ENCODE measurements at places on chromosomes 6 and 20.
A peak's percentile ranks its signal among the peaks of the same experiment; 100 is the strongest.

DNA sequence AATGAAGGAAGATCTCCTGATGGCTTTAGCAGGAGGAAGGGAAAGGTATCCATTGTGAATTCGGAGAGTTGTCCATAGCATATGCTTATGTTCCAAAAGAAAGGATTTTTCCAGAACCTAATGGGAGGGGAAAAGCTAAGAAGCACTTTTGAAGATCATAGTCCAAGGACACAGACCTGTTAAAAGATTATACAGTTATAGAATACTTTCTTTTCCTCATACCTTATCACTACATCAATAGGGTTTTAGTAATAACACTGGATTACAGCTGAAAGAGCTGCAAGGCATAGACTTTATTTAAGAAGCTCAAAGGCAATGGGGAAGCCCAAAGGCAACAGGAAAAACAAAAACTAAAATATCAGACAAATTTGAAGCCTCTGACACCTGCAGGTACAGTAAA, 39.8 kb upstream of the SLC24A3 start:
- DNase-seq = no peak

- DNase-seq = no peak
Measured at GRCh38 chr6:167235005-167235404, 56.1 kb upstream of the UNC93A start.

DNA sequence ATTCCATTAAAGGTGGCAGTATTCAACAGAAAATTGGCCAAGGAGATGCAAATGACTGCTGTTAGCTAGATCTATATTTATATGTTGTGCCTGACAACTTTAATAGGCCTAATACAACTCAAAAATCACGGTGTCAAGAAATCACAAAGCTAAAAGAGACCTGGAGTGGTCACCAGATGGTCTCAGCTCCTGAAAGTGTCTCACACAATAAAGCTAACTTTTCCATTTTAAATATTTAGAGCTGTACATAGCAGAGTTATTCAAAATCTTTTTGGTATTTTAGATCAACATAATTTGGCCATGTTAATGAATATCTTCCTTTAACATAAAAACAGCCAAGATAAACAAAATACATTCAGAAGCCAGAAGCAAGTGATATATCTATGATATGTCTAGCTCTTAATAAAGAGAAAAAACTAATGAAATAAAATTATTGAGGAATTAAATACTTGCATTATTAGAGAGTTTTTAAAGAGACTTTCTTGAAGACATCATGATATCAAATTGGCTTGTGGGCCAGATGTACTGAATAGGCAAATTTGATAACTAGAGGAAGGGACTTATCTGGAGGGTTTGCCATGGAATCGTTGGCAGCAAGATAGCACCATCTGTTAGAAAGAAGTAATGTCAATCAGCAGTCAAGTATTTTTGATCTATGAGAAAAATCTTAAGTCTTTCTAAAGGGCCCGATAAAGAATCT, 84.9 kb upstream of the SCAF8 start:
- DNase-seq = no peak

DNA sequence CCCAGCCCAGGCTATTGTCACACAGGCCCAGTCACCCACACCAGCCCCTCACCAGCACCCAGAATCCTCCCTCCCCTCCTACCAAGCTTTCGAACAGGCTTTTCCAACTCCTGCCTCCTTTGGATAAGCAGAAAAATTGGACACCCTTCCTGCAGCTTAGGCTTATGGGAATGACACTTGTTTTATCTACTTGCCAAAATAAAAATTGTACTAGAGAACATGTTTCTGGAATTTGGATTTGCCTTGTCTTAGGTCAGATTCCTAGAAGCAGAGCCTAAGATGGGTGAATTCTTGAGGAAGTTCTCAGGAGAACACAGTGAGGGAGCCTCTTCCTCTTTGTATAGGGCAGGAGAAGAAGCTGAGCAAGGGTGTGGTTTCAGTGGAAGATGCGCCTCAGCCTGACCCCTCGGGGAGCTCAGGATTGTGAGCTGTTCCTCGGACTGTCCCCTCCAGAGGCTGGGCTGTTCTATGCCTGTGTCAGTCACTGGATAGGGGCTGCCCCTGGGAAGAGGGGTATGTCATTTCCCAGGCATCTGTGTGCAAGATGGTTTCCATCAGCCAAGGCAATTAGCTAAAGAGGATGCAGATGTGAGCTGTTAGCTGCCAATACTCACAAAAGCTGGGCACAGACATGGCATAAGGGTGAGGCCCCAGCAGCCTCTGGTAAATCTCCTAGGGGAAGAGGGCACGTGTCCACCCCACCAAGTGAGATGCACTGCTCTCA, 33.9 kb downstream of the ITPR3 start:
- DNase-seq = no peak

GRCh38 chr6:13548500-13549210, 25.7 kb upstream of the SIRT5 start:
- no peak for DNase-seq

GRCh38 chr6:36129941-36130666, at the start of gene MAPK13:
Gene MAPK13, plus strand, starts transcription at chr6:36130513. Its CDS starts 70 bp downstream, at chr6:36130583.
- DNase-seq = no peak

- no peak for DNase-seq
Measured at GRCh38 chr6:46035242-46035641, 19.6 kb upstream of the CLIC5 start.

- no peak for DNase-seq
Measured at GRCh38 chr6:139395891-139396301, 21.4 kb upstream of the CITED2 start.

DNA sequence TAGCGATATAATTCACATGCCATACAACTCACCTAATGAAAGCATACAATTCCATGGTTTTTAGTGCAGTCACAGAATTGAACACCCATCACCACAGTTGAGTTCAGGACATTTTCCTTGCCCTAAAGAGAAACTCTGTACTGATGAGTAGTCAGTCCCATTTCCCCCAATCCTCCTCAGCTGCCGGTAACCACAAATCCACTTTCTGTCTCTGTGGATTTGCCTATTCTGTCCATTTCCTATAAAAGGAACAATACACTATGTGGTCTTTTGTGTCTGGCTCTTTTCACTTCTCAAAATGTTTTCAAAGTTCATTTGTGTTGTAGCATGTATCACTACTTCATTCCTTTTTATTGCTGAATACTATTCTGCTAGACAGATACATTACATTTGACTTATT, 67.9 kb upstream of the TGM3 start:
- no peak for DNase-seq

- DNase-seq = no peak
Measured at GRCh38 chr6:16898640-16899396, 137.6 kb upstream of the ATXN1 start.

DNA sequence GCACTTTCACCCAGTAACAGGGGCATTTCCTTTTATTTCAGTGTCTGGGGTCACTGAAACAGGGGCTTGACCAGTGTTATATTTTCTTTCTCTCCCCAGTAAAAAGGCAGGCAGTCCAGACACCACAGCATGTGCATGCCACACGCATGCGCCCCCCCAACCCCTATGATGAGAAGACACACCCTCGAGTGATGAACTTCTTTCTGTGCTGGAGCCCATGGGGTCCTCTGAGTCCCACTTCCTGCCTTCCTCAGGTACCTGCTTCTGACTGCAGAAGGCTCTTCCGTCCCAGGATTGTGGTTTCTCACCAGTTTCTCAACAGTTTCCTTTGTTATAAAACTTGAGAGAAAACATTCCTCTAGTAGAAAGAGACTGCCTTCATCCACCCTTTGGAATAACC, 45.7 kb upstream of the TMEM181 start:
- DNase-seq = no peak

DNA sequence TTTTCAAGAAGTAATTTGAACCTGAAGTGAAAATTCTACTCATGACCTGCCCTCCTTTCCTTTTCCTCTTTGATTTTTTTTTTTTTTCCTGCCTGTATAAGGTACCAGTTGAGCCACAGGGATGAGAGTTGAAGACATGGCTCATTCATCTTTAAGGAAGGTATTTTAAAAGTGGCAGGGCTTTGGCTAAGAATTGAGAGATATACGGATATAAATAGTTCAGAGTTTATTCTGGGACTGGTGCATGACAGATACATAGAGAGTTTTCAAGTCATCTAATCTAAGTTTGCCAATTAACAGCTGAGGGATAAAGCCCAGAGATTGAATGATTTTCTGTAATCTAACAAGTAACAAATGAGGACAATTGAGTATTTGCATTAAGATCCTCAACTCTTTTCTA, 69.8 kb downstream of the BTBD3 start:
- no peak for DNase-seq

DNA sequence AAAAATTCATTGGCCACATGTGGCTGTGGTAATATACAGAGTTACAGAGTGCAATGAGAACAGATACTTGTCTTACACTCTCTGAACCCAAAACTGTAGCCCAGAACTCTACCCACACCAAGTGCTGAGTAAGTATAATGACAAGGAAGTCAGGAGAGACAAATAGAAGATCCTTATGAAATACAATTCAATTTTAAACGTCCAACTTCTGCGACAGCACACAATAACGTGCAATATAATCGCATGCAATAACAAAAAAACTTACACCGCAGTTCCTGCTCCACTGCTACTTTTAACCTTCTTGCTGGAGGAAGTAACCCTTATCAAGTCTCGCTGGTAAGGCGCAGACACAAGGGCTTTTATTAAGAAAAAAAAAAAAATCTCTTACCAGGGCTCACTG, 881 bp downstream of the SFT2D1 start:
- DNase-seq = no peak

- DNase-seq = no peak
Measured at GRCh38 chr6:3929281-3929798, 80.2 kb downstream of the FAM50B start.

- DNase-seq = no peak
Measured at GRCh38 chr6:21752054-21752811, 158.7 kb downstream of the SOX4 start.

- no peak for DNase-seq
Measured at GRCh38 chr6:110589865-110590513, 113.6 kb upstream of the SLC22A16 start.

DNA sequence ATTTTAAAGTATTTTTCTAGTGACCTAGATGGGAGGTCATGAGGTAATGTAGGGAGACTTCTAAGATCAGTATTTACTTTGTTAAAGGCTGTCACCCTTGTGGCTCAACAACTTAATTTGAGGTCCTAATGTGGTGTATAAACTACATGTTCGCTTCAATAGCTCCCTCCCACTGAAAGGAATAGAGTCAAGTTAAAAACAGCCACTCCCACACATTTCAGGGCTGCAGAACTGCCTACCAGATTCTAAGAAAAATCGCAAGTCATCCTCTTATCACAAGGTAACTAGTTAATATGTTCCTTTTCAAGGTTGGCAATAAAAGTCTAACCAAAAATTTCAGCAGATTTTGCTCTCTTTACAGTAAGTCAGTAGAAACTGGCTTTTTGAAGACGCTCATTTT, 15.1 kb downstream of the GSTA1 start:
- no peak for DNase-seq

- DNase-seq = no peak
Measured at GRCh38 chr20:41408986-41409385, 42.4 kb upstream of the EMILIN3 start.

GRCh38 chr20:39534846-39535245, 572.7 kb downstream of the DHX35 start:
- no peak for DNase-seq

- peak; percentile 41 for DNase-seq
Measured at GRCh38 chr20:10219452-10219791, 792 bp downstream of the SNAP25 start.

- DNase-seq = no peak
Measured at GRCh38 chr6:3320238-3320811, 61.6 kb downstream of the PSMG4 start.

DNA sequence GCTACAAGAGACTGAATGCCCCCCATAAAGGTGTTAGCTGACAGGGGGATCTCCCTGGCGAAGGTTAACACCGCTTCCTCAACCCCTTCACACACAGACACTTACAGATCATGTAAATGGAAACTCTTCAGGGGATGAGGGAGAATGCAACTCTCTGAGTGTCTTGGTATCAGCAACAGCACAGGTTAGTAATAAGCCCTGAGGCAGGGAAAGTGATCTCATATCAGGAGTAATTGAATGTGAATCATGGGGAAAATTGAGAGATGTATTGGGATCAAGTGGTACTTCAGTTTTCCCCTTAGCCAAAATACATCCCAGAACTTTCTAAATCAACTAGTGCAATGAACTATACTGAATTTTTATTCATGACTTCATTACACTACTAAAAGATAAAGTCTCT, 23.8 kb downstream of the OR2J3 start:
- DNase-seq = no peak

- no peak for DNase-seq
Measured at GRCh38 chr6:25088513-25088912, 152.8 kb upstream of the RIPOR2 start.

DNA sequence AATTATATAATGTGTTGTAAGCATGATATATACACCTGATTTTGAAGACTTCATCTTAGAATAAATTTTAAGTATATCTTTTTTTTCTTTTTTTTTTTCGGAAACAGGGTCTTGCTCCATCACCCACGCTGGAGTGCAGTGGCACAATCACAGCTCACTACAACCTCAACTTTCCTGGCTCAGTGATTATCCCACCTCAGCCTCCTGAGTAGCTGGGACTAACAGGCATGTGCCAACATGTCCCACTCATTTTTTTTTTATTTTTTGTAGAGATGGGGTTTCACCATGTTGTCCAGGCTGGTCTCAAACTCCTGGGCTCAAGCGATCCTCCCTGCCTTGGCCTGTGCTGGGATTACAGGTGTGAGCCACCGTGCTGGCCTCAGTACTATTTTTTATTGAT, 17.1 kb downstream of the VPS52 start:
- no peak for DNase-seq

GRCh38 chr6:133814797-133815196, 74.1 kb upstream of the TCF21 start:
- DNase-seq = no peak

GRCh38 chr6:84018453-84019061, 15.0 kb upstream of the MRAP2 start:
- DNase-seq = no peak

DNA sequence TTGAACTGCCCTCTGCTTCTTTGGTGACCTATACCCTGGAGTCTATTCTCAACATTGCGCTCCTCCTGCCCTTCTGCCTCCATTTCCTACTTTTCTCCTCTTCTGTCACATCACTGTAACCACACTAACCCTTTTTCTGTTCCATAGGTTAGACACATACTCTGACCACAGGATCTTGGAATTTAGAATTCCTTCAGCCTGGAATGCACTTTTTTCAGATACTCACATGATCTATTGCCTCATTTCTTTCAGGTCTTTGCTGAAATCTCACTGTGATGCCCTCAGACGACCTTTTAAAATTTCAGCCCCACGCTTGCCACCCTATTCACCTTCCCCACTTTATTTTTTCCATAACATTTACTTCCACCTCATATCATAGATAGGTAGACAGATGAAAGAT, 5.1 kb downstream of the VNN1 start:
- DNase-seq = no peak

- DNase-seq = no peak
Measured at GRCh38 chr6:84191802-84192201, 35.6 kb downstream of the CEP162 start.

DNA sequence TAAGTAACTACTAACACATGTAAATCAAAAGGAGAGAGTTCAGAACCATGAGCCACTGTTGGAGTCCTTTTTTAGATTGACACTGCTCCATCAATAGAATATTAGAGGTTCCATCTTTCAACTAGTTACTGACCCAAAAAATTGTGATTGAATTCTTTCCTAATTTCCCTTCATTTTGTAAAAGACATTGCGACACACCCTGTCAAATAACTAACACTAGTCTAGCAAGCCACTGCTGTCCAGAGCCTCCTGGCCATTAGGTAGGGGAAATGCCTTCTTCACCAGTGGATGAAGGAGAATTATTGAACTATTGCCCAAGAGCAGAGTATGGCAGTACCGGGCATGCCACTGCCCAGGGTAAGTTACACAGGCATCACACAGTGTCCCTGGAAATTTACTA, 282.3 kb downstream of the FOXA2 start:
- DNase-seq = no peak

All from stimulated activated CD8-positive, alpha-beta memory T cell treated with anti-CD3 and anti-CD28 coated beads, Interleukin-15, amount 100 ng/mL, for 24 hours (primary cell).